ENCODE measurements at places on chromosomes 12 and 14. TPM values are rescaled to one million over a fixed set of nuclear protein-coding genes. Genes with fewer than 3 reads are reported as not detected.

DNA sequence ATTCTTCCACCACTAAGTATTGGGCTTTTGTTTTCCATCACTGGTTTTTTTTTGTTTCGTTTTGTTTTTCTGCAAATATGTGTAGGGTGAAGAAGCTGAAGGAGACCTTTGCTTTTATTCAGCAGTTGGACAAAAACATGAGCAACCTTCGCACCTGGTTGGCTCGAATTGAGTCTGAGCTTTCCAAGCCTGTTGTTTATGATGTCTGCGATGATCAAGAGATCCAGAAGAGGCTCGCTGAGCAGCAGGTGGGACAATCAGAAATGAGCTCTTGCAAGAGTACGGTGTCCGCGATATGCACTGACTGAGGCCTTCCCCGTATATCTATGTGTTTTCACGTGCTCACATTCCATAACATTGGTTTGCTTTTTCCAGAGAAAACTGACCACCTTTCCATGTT, 91.5 kb downstream of the ESR2 start:
- no peak for DNase-seq

Gene SLCO1B3
- total RNA-seq: not detected

DNA sequence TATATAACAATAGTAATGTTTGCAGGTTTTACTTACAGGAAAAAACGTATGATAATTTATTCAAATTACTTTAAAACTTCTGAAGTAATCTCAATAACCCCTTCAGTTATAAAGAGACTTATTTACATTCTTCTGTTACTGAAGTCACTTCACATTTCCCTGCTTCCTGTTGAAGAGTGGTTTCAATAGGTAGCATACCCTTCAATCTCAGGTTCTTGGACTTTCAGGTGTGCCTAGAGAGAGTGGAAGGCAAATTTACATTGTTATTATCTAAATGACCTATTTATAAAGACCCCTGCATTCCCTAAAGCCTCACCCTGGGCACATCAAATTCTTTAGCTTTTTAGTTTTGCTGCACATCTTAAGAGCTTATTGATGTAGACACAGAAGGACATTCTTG, 137.6 kb upstream of the AEBP2 start:
- DNase-seq: no peak

DNA sequence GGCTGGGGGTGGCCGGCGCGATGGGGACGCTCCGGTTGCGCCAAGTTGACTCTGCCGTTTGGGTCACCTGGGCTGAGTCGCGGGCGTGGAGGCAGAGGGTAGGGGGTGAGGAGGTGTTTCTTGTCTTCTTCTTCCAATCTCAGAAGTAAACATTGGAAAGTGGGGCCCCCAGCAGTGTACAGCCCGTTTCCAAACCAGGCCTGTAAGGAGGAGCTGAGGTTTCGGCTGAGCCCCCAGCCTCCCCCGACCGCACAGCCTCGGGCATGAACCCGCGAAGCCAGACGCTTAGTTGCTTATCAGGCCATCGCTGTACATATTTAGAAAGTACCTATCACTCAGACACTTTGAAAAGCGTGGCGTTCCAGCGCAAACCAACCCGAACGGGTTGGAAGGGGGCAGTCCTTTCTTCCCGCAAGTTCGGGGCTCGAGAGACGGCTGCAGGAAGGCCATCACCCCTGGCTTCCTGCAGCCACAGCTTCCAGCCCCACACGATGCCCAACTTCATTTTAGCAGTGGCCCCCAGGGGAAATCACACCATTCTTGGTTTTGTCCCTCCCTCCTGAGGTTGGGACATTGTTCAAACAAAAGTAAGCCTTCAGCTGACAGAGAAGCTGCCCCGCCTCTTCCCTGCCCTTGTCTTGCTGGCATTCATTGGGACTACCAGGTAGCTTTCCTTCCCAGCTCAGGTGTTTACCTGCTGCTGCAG, 164.1 kb downstream of the ZFP36L1 start:
- DNase-seq: no peak

DNA sequence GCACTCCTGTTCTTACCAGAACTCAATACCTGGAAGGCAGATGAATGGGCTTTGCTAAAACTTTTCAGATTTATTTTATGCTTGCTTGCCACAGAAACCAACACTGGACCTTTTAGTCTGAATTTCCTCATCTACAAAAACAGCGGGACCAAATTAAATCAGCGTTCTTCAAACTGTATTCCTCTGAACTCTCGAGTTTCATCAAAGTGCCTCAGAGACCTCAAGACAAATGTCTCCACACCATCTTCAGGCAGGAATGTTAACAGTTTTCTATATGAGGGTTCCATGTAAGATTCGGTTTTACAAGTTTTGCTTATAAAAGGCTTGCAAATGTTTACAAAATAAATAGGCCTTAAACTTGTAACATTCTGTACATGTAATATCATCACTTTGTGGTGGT, 74.6 kb downstream of the MED13L start:
- no peak for DNase-seq

DNA sequence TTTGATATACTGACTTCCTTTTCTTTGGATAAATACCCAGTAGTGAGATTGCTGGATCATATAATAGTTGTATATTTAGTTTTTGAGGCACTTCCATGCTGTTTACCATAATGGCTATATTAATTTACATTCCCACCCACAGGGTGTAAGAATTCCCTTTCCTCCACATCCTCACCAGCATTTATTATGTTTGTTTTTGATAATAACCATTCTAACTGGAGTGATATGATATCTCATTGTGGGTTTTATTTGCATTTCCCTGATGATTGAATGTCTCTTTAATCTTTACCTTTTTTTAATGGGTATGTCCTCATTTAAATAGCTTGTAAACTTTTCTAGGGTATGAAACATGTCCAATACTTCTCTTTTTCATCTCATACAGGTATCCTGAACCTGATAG, 11.6 kb upstream of the SAV1 start:
- no peak for DNase-seq

- no peak for DNase-seq
Measured at GRCh38 chr12:41100572-41100971, 87.5 kb upstream of the PDZRN4 start.

GRCh38 chr12:53844994-53845844, 93.4 kb upstream of the HOXC13 start:
- peak; percentile 16 for DNase-seq

- no peak for DNase-seq
Measured at GRCh38 chr12:9039397-9039977, 50.1 kb downstream of the KLRG1 start.

- peak; percentile 26 for DNase-seq
Measured at GRCh38 chr14:70663707-70664179, 22.0 kb downstream of the TTC9 start.

DNA sequence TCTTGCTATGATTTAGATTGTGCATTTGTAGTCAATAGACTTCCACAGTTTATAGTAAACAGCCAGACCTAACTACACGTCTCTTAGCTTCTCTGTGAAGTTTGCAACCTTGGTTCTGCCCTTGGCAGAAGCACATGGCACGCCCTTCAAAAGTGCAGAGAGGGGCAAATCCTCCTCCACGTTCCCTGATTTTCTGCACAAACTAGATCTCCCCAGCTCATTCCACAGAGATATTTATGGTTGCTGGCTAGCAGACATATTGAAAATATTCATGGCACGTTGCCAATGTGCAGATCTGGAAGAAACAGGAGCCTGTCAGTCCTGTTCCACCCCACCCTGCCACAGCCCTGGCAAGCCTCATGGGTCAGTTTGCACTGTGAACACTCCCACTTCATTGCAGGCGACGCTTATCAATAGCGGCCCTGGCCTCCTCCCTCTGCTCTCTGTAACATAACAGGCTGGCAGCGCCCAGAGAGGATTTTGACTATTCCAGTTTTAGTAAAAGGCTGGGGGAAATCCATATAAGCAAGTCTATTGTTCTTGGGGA, 6.5 kb upstream of the LGALS3 start:
- no peak for DNase-seq

Gene NGB
- total RNA-seq: 0.14 TPM

DNA sequence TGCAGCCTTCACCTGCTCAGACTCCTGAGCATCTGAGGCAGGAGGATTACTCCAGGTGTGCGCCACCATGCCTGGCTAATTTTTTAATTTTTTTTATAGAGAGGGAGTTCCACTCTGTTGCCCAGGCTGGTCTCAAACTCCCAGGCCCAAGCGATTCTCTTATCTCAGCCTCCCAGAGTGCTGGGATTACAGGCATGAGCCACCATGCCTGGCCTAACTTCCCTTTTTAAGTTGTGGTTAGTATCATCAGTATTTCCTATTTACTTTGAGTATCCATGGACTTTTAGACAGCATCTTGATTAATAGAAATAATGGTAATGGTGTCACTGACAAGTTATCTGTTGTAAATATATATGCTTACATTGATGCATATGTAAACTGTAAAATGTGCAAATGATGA, 116.9 kb downstream of the FGD4 start:
- DNase-seq: no peak

- no peak for DNase-seq
Measured at GRCh38 chr14:56088941-56089340, 29.3 kb upstream of the PELI2 start.

DNA sequence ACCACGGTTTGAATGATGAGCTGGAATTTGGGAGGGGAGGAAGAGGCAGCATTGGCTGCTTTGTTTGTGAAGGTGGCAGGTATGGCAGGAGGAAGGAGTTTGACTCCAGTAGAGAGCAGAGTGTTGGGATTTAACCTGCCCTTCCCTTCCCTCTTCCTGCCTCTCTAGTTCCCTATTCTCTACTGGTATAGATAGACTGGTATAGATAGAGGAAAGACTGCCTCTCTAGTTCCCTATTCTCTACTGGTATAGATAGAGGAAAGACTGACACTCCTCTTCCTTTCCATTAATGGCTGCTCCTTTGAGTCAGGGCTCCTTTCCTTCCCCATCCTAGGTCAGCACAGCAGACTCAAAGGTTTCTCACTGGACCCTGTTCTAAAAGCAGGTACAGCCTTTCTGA, 8.4 kb upstream of the SYCP3 start:
- no peak for DNase-seq

DNA sequence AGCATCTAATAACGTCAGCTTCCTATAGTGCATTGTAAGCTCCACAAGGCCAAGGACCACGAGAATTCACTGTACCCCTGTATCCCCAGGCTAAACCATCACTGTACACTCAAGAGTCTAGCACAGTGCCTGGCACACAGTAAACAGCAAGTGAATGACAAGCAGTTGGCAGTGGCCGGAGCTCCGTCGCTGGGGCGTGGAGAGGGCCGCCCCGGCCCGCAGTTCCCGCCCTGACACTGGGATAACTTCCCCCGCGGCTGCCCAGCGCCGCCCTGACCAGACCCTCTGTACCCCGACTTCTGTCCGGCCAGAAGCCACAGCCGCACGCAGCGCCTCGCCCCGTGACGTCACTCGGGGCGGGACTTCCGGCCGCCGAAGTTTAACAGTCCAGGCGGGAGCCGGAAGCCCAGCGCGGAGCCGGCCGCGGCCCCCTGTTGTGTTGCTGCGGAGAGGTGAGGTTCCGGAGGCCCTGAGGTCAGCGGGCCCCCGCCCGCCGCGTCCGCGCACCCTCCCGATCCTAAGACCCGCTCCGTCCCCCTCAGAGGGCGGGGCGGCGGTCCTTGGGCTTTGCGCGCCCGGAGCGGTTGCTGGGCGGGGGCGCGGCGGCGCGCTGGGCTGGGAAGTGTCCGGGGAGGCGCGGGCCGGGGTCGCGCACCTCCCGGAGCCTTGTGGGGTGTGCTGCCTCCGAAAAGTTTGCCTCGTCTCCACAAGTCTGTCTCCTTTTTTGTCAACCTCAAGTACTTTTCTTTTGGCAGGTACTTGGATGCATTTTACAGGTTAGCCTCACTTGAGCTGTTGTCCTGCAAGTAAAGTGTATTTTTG, at the start of gene NEDD1:
Gene NEDD1 (plus strand): TSS at position 409 of the 822 bp plus-strand sequence. CDS start 2,503 bp downstream, outside the sequence.
- peak; percentile 2 for DNase-seq

GRCh38 chr14:99381688-99382060, 99.0 kb downstream of the SETD3 start:
- DNase-seq: no peak

Gene TSPAN19
- total RNA-seq: not detected

Gene PTCSC3
- not detected for total RNA-seq

GRCh38 chr14:89607453-89607852, 190.4 kb upstream of the FOXN3 start:
- DNase-seq: no peak

Gene RFX4
- total RNA-seq: not detected

DNA sequence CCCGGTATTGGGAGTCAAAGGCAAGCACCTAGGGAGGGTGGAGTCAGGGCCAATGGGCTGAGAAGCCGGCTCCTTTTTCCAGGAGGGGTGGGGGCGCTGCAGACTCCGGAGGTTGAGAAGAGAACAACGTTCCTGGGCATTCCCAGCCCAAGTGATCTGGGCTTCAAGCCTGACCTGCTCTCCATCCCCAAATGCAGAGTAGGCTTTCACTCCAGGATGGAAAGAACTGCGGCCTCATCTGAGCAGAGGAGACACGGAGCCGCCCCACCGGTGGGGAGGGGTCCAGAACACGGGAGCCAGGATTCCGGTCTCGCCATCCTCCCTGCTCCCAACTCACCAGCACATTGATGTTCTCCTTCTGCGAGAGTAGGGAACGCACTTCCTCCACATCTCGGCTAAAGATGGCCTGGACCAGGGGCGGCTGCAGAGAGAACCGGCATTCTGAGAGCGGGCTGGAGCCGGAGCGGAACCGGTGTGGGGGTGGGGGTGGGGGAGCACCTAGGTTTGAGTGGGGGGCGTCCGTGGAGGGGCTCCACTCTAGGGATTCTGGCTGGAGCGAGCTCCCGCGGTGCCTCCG, 605 bp downstream of the ANKRD52 start:
- DNase-seq: no peak

DNA sequence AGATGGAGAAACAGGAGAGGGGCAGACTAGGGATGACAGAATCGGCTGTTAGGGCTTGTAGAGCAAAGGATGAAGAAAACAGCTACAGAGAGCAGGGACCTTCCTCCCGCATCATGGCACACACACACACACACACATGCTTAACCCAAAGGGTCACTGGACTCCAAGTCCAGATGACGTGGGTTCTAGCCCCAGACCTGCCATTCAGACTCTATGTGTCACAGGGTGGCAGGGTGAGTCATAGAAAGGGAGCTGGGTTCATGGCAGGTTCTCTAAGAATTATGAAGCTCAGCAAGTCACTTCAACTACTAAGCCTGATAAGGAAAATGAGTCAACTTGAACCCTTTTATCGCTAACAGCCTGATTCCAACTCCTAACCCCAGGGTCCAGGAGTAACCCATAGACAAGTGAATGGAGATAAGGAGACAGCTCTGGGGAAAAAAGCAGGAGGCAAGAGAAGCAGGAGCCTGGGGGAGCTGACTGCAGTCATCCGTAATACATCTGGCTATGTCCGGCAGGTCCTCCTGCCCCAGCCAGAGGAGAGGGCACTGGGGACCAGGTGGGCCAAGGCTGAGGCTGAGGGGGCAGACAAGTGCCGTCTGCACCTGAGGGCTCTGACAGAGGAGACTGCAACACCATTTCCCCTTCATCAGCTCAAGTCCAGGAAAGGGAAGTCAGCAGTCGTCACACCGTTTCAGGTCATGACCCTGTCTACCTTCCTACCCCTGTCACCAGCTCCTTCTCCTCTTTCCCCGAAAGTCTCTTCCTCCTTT, 3.6 kb upstream of the TNFRSF1A start:
- peak; percentile 90 for DNase-seq

- DNase-seq: no peak
Measured at GRCh38 chr12:13377698-13378097, 181.2 kb downstream of the EMP1 start.

DNA sequence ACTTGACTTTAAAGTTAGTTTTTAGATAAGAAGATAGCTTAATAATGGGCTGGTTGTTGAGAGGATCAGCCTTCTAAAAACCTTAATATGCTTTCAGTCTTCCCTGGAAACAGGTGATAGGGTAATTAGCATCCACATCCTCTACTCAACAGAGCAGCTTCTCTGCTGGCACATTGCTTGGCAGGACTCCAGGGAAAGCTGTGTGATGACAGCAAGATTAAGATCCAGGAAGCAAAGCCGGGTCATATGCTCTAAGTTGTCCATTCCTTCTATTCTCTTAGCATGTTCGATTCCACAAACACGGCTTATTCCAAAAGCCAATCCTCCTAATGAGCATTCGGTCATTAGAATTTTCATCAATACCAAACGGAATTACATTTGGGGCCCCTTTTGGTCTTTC, 87.0 kb downstream of the HMGA2 start:
- DNase-seq: no peak

Data from epithelial cell of proximal tubule (primary cell).